ENCODE measurements at places on chromosomes 3 and 15.

GRCh38 chr15:78453447-78453846, 15.4 kb downstream of the IREB2 start:
- no peak for DNase-seq

DNA sequence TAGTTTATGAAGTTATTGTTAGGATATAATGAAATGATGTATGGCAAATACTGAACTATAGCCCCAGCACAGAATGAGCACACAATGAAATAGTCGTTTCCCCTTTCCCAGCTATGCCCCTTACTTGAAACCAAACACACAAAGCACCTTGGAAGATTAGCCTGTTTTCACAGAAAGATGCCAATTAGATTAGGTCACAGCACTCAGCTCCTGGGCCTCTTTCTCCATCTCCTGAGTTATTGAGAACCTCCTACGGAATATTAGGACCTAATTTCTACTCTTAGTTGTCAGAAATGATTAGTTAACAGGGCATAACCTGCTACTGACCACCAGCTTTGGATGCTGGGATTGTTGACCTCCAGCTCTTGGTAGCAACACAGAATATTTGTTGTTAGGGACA, 269.4 kb upstream of the ROPN1 start:
- DNase-seq, result no peak

DNA sequence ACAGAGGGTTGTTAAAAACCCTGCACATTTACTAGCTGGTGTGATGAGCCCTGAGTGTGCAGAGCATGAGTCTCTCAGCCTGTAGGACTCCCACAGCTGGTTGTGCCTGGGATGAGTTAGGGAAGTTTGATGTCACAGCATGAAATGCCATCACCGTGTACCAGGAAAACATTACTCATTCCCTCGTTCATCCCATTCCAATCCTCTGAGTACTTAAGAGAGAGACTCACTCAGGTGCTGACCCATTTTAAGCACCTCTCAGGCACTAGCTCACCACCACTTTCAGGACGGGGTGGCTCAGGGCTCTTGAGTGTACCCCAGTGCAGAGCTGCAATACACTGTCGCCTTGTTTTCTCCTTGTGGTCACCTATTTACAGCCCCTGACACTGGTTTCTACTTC, 18.7 kb downstream of the MGLL start:
- DNase-seq, result no peak

GRCh38 chr15:76386178-76386577, 49.6 kb downstream of the ISL2 start:
- no peak for DNase-seq

DNA sequence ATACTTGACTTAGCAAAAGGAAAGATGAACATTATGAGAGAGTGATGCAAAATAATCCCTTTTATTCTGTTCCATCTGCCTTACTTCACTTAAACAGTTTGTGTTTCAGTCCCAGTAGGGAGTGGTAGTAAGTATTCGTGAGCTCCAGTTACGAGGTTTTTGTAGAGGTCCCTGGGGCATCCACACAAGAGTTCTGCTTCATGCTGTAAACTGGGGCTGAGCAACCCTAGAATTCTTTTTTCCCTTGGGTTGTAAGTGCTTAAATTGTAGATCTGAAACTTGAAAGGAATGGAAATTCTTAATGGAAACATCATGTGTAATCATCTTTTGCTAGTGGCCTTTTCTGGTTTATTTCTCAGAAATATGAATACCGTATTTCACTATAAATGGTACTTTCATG, 79.5 kb downstream of the SEMA6D start:
- no peak for DNase-seq

- DNase-seq, result no peak
These were observed 2.0 kb downstream of the RSRC1 start for GRCh38 chr3:158111861-158112260.

GRCh38 chr3:159724627-159725026, 264.0 kb upstream of the IL12A start:
- DNase-seq, result no peak

DNA sequence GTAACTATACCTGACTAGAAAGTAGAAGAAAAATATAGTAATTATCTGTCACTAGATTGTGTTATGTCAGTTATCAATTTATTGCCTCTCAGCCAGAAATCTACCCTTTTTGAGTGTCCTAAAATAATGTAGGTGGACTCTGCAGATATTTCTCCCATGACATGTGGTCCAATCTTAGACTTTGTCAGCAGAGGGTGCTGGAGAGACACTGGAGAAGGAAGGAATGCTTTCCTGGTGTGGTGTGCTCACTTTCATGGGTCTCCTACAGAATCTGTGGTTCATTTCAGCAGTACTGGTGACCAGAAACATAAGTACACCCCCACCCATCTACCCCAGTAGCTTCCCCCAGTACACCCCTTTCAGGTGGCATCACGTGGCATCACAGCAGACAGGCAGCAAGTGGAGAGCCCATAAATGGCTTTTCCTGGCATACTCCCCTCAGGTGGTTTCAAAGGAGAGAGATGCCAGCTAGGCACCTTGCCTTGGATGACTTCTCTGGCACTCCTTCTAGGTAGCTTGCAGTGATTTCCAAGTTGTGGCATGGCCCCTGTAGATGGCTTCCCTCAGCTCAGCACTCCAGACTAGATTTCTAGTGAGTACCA, 114.7 kb downstream of the GADL1 start:
- no peak for DNase-seq

DNA sequence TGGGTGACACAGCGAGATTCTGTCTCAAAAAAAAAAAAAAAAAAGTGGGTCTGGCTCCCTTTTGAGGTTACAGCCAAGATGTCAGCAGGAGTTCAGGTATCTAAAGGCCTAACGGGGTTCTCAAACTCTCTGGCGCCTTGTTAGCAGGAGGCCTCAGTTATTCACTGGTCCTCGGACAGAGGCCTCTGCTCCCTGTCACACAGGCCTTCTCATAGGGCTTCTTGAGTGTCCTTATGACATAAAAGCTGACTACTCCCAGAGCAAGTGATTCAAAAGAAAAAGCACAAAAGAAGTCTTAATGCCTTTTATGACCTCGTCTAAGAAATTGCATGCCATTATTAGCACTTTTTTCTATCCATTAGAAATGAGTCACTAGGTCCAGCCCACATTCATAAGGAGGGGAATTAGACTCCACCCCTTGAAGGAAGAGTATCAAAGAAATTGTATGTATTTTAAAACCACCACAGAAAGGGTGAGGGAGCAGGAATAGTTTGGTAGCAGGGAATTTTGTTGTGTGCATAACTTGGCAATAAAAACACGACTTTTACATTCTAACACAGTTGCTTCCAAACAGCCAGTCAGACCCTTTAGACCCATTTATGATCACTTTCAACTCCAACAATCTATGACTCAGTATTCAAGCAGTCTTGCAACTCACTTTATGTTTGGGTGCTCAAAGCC, 90.3 kb downstream of the MEX3B start:
- no peak for DNase-seq

DNA sequence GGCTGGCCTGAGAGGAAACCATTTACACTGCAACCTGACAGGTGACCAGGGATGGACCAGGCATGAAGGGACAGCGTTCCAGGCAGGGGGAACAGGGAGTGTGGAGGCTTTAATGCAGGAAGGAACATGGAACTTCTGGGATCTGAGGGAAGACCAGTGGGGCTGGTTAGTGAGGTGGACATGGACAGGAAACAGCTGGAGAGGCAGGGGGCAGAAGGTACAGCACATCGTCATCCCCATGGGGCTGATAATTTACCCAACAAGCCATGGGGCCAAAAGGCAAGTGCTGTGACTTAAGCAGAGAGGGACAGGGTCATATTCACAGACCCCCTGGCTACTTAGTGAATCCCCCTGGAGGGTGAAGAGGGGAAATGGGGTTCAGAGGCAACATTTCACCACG, 77.0 kb upstream of the LARS2 start:
- no peak for DNase-seq

DNA sequence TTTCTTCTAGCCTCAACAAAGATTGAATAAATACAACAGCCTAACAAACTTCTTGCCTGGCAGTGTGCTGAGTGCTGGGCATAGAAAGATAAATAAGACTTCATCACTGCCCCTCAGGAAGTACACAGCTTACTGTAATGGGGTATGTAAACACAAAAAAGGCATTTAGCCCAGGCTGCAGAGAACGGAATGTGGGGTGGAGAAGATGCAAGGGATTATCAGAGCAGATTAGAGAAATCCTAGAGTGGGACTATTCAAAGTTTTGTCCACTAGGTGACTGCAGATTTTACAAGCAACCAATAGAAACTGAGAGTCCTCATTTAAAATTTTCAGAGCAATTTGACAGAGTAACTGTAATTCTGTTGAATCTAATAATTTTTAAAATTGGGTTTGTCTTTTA, 35.4 kb upstream of the TSC22D2 start:
- DNase-seq, result no peak

DNA sequence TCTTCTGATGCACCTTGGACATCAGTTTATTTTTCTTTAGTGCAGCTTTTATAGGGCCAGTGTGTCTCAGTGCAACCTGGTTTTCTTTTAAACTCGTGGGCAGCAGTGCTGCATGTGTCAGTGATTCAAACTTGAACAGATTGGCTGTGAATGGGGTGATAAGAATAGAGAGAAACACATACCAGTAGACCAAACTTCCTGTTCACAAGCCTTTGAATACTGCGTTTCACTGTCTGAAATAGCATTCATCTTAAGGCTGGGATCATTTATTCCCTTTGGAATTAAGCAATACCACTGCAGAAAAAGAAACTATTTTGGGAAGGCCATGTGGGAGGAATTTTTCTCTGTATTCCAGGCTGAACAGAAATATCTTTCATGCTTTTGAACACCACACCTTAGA, 51.7 kb downstream of the PHLDB2 start:
- DNase-seq, result no peak

DNA sequence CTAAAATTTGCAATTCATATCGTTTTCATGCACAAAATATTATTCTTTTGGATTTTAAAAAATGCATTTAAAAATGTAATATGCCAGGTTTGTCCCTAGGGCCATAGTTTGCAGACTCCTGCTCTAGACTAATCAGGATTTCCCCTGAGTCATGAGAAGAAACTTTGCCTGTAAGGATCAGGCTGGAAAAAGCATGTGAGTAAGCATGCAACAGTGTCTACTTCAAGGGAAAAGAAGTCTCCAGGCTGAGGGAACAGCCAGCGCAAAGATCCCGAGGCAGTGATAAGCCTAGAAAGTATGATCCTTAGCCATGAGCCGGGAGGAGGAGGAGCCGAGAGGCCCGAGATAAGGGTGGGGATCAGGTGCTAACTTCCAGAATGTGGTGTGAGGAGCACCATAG, 382.8 kb upstream of the CFAP20DC start:
- DNase-seq, result no peak

DNA sequence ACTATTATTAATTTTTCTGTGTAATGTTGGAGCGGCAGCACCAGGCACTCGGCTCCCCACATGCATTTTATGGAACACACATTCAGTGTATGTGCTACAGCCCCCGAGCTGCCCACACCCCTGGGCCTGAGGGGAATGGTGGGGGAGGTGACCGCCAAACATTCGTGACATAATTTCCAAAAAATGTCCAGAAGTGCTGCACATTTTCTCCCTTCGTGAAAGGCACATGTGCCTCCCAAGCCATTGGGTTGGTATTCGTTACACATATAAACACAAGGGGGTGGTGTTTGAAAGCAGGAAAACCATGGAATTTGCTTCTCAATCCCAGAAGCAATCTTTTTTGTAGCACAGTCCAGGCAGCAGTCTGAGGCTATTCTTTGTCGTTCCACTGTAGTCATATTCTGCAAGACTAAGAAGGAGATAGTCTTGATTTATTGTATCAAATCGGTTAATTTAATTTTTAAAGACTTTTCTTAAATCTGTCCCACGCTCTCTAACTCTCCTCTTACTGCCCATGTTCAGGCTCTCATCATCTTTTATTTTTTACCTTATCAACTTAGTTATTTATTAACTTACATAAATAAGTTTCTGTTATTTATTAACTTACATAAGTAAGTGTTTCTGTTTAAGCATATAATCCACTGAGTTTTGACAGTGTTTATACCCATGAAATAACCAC, 39.2 kb upstream of the POLR2M start:
- DNase-seq, result no peak

DNA sequence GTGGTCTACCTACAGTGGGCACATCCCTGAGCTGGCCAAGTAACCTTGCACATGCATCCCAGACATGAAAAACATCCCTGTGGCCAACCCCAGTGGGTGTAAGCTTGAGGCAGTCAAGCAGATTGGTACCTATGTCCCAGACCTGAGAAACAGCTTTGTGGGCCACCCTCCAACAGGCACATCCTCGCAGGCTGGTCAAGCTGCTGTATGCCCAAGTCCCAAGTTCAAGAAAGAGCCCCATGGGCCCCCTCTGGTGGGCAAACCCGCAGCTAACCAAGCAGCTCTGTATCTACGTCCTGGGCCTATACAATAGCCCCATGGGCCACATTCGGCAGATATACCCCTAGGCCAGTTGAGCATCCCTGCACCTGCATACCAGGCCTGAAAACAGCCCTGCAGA, 186.3 kb upstream of the GPR149 start:
- DNase-seq, result no peak

GRCh38 chr3:79672731-79673130, 95.1 kb downstream of the ROBO1 start:
- no peak for DNase-seq

DNA sequence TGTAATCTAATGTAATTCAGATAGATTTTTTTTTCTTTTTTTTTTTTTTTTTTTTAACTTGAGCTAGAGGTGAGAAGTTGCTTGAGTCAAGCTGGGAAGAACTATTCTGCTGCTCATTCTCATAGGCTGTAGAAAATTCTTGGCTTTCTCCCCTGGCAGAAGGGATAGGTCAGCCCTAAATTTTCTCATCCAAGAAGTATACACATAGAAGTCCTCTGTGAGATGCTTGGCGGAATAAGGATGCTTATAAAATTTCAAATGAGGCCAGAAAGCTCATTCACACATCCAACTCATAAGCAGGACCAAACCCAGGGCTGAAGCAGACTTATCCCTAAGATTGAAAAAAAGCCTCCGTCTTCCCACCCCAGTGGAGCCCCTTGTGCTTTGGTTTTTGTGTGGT, 572.5 kb downstream of the SQOR start:
- no peak for DNase-seq

- DNase-seq, result no peak
These were observed 66.4 kb upstream of the MCTP2 start for GRCh38 chr15:94164971-94165370.

- no peak for DNase-seq
These were observed 47.6 kb downstream of the GAP43 start for GRCh38 chr3:115670911-115671310.

DNA sequence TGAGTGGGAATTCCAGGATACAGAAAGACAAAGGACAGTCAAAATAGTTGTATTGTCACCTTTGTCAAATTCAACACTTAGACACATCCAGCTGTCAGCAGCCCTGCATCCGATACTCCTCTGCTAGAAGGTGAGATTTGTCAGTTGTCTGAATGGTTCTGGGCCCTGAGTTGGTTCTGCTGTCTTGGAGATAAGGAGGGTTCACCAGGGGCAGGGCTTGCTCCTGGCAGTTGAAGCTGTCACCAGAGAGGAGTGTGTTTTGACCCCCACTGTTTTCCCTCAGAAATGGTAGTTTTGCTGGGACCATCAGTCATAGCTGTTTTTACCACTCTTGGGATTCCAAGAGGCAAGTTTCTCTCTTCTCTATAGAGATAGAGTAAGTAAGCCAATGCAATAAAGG, 3.2 kb upstream of the KY start:
- DNase-seq, result no peak
